ENCODE measurements at places on chromosomes 1 and 21.

GRCh38 chr1:10836726-10837125, 40.3 kb upstream of the CASZ1 start:
- no peak for DNase-seq

DNA sequence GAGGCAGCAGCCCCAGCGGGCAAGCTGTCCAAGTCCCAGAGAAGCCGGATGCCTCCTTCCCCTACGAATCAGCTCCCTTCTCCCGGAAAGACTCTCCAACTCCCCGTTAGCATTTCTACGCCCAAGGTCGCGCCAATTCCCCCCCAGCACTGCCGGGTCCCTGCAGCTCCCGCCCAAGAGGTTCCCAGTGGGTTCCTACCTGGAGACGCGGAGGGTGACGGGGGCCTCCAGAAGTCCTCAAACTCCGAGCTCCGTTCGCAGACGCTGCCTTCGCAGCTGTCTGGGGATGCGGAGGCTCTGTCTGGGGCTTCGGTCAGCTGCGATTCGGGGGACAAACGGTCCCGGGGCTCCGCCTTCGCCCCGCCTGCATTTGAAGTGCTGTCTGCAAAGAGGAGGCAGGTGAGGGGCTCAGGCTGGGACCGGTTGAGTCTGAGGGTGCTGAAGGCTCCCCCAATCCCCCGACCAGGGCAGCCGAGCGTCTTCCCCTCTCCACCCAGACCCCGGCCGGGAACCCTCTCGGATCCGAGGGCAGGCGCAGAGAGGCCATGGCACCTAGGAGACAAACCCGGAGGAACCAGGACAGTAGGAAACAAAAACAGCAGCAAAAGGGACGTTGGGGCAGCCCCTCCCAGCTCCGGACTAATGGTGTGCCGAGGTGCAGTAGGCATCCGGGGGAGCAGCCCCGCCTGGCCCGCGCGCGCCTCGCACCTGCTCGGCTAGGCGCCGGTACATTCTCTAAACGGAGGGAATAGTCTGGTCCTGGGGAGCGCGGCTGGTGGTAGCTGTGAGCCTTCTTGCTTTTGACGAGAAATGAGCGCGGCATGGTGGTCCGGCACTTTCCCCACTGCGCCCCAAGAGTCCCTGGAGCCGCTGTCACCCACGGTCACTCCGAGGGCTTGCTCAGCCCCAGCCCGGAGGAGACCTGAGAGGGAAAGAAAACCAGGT, 3.8 kb downstream of the GFI1 start:
- DNase-seq, result no peak

- no peak for DNase-seq
These were observed 220.5 kb upstream of the SGIP1 start for GRCh38 chr1:66313429-66313828.

- no peak for DNase-seq
These were observed 11.7 kb upstream of the TDRD10 start for GRCh38 chr1:154490317-154490716.

DNA sequence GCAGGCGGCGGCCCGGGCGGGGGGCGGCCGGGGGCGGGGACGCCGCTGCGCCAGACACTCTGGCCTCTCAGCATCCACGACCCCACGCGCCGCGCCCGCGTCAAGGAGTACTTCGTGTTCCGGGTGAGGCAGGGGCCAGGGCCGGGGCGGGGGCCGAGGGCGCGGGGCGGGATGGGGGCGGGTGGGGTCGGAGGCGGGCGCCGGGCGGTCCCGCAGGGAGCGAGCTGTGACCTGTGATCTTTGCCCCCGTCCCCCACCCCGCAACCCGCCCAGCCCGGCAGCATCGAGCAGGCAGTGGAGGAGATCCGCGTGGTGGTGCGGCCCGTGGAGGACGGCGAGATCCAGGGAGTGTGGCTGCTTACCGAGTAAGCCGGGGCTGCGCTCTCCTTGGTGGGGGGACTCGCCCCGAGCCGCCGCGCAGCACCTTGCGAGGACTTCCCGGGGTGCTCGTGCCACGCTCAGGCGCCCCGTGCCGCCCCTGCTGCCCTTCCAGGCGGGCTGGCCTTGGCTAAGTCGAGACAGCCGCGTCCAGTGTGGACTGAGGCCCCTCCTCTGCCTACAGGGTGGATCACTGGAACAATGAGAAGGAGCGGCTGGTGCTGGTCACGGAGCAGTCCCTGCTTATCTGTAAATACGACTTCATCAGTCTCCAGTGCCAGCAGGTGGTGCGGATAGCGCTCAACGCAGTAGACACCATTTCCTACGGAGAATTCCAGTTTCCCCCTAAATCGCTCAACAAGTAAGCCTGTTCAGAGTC, 514 bp downstream of the TPRG1L start:
- DNase-seq, result no peak

DNA sequence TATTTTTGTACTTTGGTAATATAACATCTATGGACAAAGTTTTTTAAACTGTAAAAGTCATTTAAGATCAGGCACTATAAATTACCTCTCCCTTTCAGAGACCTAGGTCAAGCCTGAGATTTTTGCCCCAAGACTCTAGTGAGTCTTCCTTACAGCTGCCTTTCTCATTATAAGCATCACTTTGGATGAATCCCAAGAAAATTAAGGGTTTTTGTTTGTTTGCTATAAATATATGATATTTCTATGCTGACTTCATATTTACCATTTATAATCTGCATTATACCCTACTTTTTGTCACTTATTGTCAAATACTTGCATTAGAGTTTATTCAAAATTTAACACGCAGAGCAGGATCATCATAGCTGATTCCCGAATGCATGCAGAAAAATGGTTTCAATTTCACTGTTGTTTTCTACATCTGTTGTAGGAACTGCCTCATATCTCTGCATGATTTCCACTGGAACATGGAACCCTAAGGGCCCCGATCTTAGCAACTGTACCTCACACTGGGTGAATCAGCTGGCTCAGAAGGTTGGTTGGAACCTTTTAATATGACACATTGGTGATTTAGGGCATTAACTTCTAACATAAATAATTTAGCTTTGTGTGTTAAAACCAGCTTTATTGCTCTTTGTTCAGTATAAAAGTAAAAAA, 150.0 kb downstream of the ADGRL2 start:
- no peak for DNase-seq

DNA sequence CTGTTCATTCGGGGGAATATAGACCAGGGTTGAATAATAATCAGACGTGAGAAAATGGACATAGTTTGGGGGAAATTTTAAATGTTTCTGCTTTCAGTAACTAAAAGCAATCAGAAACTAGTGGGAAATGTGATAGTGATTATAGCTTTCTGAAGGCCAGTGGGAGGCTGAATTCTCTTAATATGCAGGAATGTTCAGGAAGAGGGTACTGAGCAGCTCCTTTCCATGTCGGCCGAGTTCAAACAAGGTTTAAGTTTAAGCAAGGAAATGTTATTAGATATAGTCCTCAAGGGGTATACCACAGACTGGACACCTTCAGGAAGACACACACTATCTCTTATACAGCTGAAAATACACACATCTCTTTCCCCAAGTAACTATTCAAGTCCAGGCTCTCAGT, 105.5 kb downstream of the HHAT start:
- DNase-seq, result no peak

Measured in stimulated activated CD8-positive, alpha-beta memory T cell treated with anti-CD3 and anti-CD28 coated beads, Interleukin-7, amount 100 ng/mL, for 1 hour (primary cell).